ENCODE measurements at places on chromosomes 5 and 9.

DNA sequence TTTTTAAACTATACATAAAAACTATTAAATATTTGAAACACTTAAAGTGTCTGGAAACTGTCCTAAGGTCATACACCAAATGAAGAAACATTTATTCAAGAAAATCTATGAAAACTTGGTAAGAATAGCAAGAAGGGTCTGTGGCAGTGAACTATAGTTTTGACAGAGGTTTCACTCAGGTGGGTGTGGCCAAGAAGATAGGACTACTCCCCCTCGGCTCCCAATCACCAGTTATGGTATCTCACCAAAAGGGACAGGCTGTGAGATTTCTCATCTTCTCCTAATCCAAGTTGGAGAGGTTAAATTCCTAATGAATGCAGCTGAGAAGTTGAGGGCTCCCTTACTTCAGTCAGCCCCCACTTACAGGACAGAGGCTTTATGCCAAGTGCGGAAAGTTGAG lies 2.9 kb downstream of the ARSK start:
- no peak for DNase-seq

DNA sequence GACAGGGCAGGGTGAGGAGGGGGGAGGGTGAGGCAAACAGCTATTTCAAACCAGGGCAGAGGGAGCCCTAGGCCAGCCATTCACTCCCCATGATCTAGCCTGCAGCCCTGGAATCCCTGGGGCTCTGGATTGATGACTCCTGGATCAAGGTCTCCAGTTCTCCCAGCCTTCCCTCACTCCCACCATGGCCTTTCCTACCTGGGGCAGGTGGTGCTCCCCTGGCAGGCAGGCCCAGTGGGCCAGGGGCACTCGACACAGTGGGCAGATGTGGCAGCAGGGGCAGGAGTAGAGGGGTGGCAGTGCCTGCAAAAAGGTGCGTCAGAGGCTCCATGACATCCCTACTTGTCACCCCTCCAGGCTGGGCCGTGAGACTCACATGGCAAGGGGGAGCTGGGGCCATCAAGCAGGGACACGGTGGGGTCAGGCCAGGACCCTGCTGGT lies 6.0 kb downstream of the KIF12 start:
- no peak for DNase-seq

- DNase-seq = no peak
Measured at GRCh38 chr5:110469486-110469885, 257.0 kb downstream of the TMEM232 start.

DNA sequence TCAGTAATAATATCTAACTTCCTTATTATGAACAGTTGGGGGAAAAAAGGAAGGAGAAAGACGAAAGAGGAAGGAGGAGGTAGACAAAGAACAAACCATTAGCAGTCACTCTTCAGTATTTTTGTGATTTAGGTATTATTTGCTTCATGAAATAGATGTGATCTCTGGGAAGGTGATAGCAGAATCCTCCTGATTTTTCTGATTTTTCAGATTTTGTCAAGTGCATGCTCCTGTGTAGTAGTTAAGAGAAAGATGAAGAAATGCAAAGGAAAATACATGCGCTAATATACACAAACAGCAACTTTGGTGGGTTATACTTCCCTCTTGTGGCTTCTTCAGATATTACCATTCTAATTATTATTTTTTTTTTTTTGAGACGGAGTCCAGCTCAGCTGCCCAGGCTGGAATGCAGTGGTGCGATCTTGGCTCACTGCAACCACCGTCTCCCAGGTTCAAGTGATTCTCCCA lies 31.6 kb downstream of the LMNB1 start:
- DNase-seq = no peak

- no peak for DNase-seq
Measured at GRCh38 chr9:114216081-114216480, 60.7 kb downstream of the COL27A1 start.

GRCh38 chr5:42645138-42645537 lies 111.5 kb upstream of the CCDC152 start:
- no peak for DNase-seq

DNA sequence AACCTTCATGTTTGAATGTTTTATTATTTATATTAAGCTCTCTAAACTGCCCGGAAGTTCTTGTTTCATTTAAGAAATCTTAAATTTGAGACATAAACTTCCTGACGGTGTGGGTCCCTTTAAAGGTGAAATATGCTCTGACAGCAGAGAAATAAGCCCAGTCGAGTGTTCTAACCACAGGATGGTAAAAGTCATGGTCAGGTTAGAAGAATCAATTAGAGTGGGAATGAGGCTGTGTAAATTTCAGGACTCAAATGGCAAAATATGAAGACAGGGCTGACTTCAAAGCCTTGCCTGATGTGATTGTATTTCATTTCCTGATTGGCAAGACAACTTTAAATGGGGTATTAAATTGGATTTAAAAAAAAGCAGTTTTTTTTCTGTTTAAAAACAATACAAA lies 432.9 kb upstream of the BRINP1 start:
- DNase-seq = no peak
